ENCODE measurements at places on chromosomes 11 and 22. TPM values are rescaled to one million over a fixed set of nuclear protein-coding genes. Genes with fewer than 3 reads are reported as not detected.
A peak's percentile ranks its signal among the peaks of the same experiment; 100 is the strongest.

DNA sequence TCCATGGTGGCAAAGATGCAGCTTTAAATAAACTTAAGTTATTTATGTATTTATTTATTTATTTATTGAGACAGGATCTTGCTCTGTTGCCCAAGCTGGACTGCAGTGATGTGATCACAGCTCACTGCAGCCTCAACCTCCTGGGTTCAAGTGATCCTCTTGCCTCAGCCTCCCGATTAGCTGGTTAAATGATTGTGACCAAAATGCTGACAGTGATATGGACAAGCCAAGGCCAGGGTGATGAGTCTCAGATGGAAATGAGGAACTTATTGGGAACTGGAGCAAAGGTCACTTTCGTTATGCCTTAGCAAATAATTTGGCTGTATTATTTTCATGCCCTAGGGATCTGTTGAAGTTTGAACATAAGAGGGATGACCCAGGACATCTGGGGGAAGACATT is 9.3 kb upstream of the LRP5 start:
- DNase-seq = no peak

DNA sequence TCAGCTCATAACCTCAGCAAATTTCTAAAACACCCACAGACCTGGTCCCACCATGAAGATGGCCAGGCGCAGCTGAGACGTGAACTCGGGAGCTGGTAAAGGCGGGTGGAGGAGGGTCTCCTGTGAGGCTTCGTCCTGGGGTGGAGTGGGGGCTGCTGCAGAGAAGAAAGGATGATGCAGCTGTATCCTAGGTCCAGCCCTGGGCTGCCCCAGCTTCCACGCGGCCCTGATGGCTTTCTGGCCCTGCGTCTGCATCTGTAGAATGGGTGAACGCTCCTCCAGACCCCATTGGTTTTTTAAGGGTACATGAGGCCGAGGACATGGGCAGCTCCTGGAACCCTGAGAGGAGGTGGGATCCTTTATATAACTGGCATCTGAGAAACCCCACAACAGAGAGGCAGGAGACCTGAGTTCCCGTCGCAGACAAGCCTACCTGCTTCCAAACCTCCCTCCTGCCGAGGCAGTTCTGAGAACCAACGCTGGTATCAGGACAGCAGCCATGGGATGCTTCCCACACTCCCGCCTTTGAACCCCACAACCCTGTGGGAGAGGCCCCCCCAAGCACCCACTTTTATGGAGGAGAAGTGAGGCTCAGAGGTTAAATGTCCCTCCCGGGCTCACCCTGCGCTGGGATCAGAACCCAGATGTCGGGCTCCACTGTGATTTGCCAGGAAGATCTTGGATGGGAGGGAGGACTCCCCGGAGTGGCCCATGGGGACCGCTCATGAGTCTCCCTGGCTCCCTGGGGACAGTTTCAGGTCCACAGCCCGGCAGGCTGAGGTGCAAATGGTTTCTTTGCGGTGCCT is 55.2 kb upstream of the FGF3 start:
- DNase-seq = no peak

GRCh38 chr11:99325847-99326246 is 305.1 kb downstream of the CNTN5 start:
- peak; percentile 12 for DNase-seq

DNA sequence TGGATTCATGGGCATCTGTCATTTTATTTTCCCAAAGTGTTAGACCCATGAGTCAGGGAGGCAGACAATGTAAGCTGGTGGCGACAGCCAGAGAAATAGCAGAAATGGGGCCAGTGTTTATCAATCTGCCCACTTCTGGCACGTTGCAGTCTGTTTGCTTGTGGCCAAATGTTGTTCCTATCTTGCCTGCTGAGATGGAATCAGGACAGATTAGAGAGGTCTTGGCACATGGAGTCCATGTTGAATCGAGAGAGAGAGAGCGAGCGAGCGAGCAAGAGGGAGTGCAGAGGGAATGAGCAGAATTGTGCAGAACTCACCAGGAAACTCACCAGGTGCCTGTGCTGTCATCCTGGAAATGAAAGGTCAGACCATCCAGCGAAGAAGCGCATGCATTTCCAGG is 21.9 kb upstream of the PARVG start:
- no peak for DNase-seq

DNA sequence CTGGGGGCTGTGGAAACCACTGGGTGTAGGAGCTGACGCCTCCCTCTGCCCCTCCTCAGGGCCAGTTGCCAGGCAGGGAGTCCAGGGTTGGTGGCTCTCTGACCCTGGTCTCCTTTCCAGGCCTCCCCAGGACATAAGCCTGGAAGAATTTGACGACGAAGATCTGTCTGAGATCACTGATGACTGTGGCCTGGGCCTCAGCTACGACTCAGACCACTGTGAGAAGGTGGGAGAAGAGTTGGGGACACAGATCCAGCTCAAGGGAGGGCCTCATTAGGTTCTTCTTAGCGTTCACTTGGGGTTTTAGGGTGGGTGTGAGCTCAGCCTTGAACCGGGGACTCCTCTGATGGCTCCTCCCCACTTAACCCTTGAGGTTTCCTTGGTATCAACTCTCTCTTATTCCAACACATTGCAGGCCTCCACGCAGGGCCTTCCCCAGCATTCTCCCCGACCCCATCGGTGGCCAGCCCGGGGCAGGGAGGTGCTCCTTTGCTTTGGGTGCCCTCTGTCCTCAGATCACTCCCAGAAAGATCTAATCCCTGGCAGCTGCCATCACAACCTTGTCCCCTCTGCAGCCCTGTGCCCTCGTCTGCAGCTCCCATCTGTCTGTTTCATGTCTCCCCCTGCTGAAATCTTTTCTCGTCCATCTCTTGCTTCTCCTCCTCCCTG is 1.2 kb downstream of the MAPK8IP2 start:
- no peak for DNase-seq

- DNase-seq = no peak
Observed at GRCh38 chr11:2788168-2789071, 88.6 kb upstream of the KCNQ1OT1 start.

GRCh38 chr11:1997755-1998154 is at the start of gene H19:
H19 (minus strand) TSS chr11:1997842.
- no peak for DNase-seq

DNA sequence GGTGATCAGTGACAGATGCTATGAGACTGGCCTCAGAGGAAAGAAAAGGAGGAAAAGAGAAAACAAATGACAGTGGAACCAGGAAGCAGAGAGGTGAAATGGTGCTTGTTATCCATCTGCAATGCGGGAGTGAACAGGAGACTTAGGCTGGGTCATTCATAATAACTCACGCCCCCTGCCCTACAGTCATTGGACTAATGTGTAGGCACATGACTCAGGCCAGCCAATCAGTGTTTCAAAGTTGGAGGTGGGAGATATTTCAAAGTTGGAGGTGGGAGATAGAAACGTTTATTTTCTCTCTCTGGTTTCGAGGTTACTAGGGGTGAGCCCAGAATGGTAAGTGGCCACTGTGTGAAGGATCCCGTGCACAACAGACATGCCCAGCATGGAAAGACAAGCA is 30.3 kb downstream of the SLC22A6 start:
- DNase-seq = no peak

DNA sequence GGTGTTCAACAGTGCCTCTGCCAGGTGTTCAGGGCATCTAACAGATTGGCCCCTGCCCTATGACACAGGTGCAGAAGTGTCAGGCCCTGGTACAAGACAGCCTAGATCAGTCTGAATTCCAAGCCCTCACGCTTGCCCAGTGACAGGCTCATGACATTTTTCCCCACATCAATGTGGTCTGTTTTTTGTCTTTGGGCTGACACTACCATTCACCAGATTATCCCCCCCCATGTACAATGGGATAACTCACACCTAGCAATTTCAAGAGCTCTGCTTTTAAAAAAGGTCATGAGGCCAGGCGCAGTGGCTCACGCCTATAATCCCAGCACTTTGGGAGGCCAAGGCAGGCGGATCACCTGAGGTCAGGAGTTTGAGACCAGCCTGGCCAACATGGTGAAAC is 155.5 kb upstream of the PITPNB start:
- DNase-seq = no peak

DNA sequence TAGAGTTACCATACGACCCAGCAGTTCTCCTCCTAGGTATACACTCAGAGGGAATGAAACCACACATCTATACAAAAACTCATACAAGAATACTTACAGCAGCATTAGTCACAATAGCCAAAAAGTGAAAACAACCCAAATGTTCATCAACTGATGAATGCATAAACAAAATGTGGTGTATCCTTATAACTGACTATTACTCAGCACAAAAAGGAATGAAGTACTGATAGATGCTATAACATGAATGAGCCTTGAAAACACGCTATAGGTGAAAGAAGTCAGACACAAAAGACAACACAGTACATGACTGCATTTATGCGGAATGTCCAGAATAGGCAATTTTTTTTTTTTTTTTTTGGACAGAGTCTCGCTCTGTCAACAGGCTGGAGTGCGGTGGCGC is 23.1 kb downstream of the NCAPD3 start:
- no peak for DNase-seq

GRCh38 chr11:4881860-4882500 is at the start of gene OR51T1:
OR51T1 (plus strand) TSS chr11:4881900; CDS start chr11:4881900, 0 bp downstream.
- DNase-seq = no peak

DNA sequence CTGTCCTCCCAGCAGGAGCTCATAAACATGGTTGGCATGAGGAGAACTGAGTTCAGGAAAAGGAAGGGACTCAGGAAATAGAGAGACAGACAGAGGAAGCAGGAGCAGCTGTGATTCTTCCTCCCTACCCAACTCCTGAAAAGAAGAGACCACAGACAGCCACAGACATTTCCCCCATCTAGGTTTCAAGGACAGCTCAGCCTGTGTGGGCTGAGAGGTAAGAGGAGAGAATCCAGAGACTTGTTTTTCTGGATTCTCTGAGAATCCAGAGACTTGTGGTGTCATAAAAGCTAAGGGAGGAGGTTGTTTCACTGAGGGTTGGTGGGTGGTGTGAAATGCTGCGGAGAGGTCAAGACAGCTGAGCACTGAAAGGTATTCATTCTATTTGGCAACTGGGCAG is 19.0 kb upstream of the STK33 start:
- DNase-seq = no peak

GRCh38 chr11:19191530-19192169 is 10.1 kb downstream of the CSRP3 start:
- no peak for DNase-seq

DNA sequence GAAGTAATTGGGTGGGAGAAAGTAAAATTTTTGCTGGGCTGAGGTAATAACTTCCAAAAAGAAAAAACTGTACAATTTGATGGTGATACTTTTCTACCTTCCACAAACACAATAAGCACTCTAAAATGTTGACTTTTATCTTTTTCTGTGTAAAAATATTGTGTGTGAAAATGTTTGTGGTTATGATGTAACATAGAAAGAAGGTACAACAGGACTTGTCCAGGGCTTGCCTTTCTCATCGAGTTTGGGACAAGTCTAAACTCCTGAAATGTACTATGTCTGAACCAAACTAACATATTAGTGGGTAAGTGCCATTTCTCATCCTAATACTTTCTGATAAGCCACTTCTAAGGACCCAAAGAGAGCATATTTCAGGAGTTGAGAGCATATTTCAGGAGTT is 174.2 kb upstream of the PDGFD start:
- no peak for DNase-seq

DNA sequence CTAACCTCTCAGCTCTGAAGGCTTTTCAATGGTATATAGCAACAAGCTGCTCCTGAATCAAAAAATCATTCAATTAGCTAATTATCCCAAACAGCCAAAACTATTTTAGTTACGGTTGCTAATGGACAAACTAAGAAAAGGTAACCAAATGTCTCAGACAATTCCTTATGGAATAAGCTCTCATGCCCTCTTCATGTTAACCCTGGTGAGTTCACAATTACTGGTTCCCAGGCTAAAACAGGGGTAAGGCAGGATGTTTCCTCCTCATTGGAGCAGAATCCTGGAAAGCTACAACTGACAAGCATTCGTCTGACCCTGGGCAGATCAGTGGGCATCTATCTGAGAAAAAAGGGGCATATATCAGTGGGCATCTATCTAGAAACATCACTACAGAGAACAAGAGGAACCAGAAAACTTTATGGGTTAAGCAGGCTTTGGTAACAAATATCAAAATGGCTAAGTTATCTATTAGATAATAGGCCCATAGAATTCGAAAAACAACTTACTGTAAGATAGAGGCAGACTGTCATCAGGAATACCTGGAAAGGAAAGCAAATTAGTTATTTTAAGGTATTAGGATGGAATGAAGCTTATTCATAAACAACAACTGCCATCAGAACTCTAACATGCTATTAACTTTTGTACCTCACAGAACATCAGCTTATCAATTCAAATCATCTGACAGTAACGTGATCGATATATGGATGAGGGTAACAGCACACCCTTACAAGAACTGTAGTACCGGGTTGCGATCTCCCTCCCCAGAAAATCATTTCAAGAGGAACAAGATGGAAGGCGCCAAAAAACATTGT is 14.8 kb upstream of the WDR74 start:
- no peak for DNase-seq

GRCh38 chr11:130533113-130533798 is 84.8 kb downstream of the ADAMTS15 start:
- no peak for DNase-seq

DNA sequence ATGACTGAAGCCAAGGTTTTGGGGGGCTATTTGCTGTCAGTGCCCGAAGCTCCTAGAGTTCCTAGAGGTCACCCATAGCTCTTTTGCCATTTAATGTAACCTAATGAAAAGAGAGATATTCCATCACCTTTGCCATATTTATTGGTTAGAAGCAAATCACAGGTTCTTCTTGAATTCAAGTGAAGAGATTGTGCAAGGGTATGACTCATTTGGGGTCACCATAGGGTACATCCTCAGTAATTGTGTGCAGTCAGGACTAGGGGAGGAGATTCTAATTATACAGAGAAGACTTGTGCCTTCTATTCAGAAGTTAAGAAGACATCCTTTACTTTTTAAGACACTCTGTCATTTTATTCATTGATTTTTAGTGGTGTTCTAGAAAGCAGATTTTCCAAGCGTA is 6.9 kb upstream of the PRAME start:
- DNase-seq = no peak

DNA sequence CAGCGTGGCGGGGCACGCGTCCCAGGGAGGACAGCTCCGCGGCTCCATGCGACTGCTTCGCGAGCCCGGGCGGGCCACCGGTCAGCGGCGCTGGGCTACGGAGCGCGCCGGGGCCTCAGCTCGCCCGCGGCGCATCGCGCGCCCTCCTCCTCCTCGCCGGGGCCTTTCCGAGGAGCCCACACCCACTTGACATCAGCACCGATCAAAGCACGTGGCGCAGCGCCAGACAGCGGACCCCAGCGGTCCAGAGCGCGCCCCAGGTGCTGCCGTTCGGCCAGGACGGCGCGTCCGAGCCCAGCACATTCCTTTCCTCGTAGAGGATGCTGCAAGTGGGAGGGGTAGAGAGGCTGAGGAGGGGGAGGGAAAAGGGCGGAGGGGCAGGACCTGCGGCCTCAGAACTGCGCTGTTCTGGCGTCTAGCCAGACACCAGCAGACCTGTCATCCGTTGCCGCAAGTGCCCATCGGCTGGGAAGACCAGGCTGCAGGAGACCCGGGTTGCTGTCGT is 88.6 kb downstream of the PLEKHA7 start:
- DNase-seq = peak; percentile 46

GRCh38 chr11:34907934-34908593 is 8.1 kb downstream of the APIP start:
- DNase-seq = no peak

The OR6M1 gene
- not detected for total RNA-seq

The BID gene
- total RNA-seq = 164 TPM

The COMT gene
- total RNA-seq = 166 TPM

The ANO5 gene
- 1.3 TPM for total RNA-seq

The THY1 gene
- 189 TPM for total RNA-seq

Measured in Daoy (cell line).